ENCODE measurements at places on chromosomes 7 and 10.

DNA sequence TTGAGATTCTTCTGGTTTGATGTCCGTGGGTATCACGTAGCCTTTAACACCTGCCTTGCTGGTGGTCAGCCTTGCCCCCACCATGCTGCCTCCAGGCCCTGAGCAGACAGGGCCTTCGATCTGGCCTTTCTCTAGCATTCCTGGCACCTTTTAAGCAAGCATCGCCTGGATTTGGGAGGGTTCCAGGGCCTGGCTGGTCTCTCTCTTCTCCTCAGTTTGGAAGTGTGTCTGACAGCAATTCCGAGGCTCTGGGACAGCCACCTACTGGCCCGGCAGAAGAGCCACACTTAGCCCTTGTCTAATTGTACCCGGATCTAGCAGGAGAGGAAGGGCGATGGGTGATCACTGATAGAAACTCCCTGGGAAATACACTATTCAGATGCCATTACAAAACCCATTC, 441.3 kb upstream of the MKI67 start:
- no peak for DNase-seq

DNA sequence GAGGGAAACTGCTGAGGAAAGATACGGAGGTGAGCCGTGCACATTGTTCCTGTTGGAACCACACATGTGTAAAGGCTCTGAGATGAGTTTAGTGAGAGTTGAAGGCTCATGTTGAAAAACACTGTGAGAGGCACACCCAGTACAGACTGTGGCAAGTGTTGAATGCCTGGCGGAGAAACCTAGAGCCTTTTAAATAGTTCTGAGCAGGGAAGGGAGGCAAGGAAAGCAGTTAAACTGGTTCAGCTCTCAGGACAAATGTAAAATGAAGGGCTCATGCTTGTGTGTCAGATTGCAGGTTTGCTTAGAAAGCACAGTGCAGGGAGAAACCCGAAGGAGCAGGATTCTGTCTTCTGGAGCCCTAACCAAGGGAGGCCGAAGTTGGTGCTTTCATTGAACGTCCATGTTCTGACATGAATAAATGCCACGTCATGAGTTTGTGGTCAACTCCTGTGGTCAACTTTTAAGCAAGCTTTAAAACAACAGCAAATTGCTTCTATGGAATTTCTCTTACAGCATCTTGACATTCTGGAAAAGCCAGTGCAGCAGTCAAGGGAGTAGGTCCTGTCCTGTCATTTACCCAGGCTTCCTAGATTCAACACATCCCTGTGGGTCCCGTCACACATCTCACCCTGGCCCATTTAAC, 650.9 kb upstream of the GALNT17 start:
- no peak for DNase-seq

DNA sequence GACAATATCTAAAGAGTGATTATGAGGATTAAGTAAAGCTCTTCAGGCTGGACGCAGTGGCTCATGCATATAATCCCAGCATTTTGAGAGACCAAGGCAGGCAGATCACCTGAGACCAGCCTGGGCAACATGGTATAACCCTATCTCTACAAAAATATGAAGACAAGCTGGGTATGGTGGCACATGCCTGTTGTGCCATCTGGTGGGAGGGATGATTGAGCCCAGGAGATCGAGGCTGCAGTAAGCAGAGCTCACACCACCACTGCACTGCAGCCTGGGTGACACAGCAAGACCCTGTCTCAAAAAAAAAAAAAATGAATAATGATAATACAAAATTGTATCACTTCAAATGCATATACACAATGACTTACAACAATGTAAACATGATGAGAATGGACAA, 195.6 kb upstream of the AUTS2 start:
- peak; percentile 17 for DNase-seq

DNA sequence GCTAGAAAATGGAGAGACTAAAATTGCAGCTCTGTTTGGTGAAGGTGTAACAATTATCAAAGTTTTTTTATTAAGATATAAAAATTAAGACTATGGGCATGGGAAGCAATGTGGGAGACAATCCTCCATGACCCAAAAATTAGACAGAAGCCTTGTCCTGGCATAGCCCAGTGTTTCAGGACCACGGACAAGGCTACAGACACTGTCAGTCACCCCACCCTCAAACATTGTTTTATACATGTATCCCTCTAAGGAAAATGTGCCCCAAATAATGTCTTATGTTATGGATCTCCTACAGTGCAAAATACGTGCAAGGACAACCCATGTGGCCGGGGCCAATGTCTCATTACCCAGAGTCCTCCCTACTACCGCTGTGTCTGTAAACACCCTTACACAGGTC, 24.0 kb downstream of the HABP2 start:
- DNase-seq: no peak

GRCh38 chr10:61662794-61663259, at the start of gene CABCOCO1:
Gene CABCOCO1, plus strand, starts transcription at chr10:61662929. Its CDS starts 44 bp downstream, at chr10:61662973.
- DNase-seq: peak; percentile 83

GRCh38 chr7:45937301-45937700, 16.2 kb upstream of the IGFBP3 start:
- no peak for DNase-seq

DNA sequence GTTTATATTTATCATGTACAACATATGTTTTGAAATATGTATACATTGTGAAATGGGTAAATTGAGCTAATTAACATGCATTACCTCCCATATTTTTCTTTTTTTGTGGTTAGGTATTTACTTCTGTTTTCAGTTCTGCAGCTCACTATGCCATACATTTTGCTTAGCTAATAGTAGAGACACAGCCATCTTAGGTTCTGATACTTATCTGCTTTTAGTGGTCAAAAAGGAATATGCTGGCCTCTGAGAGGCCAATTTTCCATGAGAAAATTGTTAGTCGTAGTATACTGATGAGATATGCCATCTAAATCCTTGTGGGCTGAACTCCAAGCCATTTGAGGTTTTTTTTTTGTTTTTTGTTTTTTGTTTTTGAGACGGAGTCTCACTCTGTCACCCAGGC, 31.0 kb downstream of the SGPL1 start:
- no peak for DNase-seq

- DNase-seq: no peak
These were observed 17.8 kb upstream of the LCOR start for GRCh38 chr10:96814264-96814663.

DNA sequence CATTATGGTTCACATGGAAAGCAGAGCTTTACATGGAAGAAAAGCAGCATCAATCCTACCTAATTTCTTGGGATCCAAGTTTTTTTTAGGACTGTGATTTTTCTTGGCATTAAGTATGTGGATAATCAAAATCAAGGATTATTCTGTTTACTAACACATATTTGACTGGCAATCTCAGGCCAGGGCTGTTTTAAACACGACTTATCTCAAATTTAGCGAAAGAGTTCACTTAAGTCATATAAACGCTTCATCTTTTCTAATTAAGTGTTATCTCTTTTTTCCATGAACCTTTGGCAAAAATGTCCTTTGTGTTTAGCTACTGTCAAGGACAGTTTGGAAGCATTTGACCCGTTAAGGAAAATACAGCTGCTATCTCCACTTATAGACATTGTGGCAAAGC, 92.0 kb downstream of the GNAI1 start:
- DNase-seq: no peak

DNA sequence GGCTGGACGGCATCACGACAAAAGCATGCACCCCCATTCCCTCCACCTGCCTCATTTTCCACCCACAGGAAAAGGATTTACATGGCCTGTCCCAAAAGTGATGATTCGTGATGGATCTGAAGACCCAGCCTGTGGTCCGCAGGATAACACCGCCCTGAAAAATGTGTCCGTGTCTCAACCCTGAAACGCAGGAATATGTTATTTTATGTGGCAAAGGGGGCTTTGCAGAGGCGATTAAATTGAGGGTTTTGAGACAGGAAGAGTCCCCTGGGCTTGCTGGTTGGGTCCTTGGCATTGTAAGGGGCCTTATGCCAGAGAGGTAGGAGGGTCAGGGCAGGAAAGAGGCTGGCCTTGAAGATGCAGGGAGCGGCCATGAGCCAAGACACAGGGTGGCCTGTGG, 80.2 kb upstream of the PPP2R2D start:
- DNase-seq: no peak
